ENCODE measurements at places on chromosomes 7 and 10.
A peak's percentile ranks its signal among the peaks of the same experiment; 100 is the strongest.

- DNase-seq: no peak
These were observed 143.7 kb upstream of the HABP2 start for GRCh38 chr10:113409175-113409574.

DNA sequence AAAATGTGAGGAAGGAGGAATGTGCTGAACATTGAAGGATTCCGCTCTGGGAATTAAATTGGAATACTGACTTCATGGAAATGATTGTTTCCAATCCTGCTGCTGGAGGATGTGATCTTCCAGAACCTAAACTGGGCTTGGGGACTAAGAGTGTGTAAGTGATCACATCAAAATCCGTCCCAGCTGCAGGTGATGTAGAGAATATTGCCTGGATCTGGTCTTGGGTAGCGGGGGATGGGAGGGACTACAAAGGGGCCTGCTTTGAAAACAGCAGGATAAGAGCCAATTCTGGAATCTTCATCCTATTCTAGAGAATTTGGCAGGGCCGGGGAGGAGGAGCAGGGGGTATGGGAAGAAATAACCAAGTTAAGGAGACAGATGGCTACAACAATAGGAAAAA, 552.2 kb upstream of the FZD8 start:
- DNase-seq: no peak

- DNase-seq: no peak
These were observed 10.3 kb downstream of the JAKMIP3 start for GRCh38 chr10:132075909-132076577.

DNA sequence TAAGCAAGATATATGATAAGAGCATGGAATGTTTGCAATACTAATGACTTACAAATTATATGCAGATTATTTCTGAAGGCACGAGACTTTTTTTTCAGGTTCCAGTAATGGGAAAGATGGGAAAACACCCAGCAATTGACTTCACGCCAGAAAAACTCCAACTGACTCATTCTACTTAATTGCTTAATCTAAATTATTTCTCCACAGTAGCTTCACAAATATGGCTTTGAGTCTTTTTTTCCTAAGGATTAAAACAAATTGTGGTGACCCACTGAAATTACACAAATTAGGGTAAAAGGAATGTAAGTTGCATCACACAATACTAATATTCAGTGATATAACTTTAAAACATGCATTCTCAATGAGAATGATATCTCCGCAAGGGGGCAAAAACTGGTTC, 138.7 kb downstream of the GNAI1 start:
- DNase-seq: no peak

DNA sequence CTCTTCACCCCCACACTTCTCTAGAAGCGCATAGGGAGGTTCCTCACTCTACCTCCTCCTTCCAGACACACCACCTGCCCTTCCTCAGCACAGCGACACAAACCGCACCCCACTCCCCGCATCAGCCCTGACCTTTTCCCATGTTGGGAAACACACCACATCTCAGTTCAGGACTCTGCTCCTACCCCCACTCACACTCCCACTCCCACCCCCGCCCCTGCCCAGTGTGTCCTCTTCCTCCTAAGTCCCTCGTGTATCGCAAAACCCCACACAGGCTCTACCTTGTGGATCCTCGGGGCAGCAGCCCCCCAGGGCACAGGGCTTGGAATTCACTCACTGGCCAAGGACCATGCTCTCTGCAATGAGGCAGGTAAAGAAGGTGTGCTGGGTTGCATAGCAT, 4.2 kb upstream of the AOC1 start:
- DNase-seq: no peak

DNA sequence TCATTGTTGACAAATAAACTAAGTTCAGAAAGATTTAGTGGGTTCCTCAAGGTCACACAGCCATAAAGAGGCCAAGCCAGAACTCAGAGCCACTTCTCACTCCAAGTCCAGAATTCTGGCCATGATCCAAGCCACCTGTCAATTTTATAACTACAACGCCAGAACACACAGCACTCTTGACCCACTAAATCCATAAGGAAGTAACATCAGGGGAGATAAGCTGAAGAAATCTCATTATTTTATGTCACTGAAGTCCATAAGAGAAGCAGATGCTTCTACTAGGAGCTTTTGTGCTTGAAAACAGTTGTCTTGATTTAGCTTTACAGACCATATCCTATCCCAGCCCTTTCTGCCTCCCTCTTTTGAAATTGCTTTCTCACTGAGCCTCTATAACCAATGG, 15.9 kb downstream of the ADAM12 start:
- DNase-seq: no peak

DNA sequence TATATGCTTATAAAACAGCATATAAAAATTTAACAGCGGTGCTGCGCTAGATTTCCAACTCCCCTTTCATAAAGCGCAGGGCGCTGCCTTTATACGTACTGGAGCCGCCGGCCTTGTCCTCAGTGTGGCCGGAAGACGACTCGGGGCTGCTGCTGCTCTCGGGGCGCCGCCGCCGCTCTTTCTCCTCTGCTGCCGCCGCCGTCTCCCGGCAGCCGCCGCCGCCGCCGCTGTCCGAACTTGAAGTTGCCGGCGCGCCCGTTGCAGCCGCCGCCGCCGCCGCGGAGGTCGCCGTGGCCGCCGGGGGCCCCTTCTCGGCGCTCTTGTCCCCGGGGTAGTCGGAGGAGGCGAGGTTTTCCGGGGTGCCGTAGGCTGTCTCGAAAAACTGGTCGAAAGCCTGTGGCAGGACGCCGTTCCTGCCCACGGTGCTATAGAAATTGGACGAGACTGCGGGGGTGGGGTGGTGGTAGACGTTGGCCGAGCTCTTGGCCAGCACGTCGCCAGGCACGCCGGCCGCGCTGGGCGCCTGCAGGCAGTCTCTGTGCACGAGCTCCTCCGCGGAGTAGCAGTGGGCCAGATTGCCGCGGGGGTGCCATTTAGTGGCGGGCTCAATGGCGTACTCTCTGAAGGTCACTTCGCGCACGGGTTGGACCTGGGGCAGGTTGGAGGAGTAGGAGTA, 557 bp downstream of the HOXA11 start:
- peak; percentile 75 for DNase-seq

GRCh38 chr7:123958186-123958703, 33.2 kb downstream of the SPAM1 start:
- DNase-seq: no peak

- DNase-seq: no peak
These were observed 36.9 kb downstream of the ENTPD1 start for GRCh38 chr10:95792874-95793285.

DNA sequence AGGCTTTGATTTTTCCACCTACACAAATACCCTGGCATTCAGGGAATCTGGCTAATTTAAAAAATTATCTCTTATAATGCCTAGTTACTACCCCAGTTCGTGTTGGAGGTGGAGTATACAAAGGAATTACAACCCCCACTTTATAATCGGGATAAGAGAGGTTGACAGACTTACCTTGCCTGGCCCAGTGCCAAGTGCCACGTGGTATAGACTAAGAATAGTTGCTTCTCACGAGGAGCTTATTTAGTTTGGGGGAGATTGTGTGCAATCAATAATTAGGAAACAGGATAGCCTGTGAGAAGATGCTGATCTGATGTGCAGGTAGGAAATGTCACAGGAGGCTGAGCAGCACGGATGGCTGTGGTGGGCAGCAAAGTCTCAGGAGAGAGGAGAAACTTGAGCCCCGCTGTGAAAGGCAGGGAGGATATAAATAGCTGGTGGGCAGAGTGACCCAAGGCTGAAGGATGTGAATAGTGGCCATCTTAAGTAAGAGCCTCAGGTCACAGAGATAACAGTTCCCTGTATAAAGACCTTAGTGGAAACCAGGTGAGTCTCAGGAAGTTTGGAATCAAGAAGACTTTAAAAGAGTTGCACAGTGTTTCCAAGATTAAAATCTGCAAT, 11.3 kb upstream of the ATXN7L1 start:
- DNase-seq: no peak

- DNase-seq: no peak
These were observed 2.4 kb downstream of the UBE2H start for GRCh38 chr7:129950191-129950932.

DNA sequence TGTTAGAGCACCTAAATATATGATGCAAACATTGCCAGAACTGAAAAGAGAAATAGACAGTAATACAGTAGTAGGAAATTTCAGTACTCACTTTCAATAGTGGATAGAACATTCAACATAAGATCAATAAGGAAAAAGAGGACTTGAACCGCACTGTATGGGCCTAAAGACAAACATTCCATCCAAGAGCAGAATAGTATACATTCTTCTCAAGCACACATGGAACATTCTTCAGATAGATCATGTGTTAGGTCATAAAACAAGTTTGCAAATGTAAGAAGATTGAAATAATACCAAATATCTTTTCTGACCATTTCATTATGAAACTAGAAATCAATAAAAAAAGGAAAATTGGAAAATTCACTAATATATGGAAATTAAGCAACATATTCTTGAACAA, 185.4 kb upstream of the FOXP2 start:
- no peak for DNase-seq

GRCh38 chr7:77253151-77253550, 53.5 kb upstream of the FGL2 start:
- no peak for DNase-seq

GRCh38 chr7:101113836-101114235, 13.1 kb upstream of the SERPINE1 start:
- DNase-seq: no peak

DNA sequence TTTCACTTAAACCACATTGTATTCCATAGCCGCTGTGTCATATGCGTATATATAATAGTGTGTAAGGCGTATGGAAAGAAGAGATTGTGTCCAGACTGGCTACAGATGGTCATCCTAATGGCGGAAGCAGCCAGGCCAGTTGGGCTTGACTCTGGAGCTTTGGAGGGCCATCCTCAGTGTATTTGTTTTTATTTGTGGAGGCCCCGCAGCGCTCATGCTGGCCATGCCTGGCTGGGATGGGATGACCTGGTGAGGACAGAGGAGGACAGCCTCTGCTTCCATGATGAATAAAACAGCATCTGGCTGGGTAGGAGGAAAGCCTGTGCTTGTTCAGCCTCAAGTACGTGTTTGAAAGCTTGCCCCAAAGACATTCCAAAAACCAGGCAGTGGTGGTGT, 220.3 kb downstream of the EBF3 start:
- DNase-seq: no peak

DNA sequence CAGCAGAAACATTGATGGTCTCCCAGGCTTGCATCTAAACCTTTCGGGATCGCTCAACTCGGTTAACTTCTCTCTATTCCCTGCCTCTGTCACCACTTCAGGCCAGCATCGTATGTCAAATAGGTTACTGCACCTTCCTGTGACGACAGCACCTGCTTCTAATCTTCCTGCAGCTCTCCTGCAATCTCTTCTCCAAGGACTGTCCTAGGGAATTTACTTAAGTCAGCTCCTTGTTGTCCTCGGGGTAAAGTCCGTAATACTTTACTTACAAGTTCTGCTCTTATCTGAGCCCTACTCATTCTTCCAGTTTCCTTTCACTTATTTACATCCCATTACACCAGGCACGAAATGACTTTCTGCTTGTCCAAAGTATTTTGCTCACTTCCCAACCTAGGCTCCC, 372.7 kb upstream of the AKR1E2 start:
- DNase-seq: no peak

DNA sequence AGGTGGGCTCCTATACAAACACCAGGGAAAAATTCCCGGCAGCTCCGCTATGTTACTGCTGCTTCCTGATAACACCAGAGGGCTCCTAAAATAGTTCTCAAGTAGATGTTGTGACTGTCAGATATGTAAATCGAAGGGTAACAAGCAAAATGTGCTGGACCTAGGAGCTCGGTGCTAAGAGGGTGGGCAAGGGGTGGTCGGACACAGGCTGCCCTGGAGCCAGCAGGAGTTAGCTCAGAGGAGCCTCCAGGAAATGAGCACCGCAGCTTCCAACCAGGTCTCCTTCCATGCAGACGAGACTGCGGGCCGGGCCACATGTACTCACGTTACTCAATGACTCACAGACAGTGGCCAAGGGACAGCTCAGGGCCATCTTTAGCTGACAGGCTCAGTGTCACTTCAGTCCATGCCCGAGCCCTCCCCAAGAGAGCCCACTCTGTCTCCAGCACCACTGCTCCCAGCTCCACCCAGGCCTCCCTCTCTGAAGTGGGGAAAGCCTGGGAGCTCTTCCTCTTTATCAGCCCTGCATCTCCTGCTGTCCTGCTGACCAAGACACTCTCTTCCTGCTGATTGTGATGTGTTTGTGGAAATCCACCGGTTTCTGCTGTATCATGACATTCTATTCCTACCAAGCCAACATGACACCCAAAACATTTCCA, 37.2 kb upstream of the TMEM273 start:
- DNase-seq: no peak

- no peak for DNase-seq
These were observed 59.4 kb downstream of the PLCE1 start for GRCh38 chr10:94052866-94053791.

- no peak for DNase-seq
These were observed 769.6 kb downstream of the GRID1 start for GRCh38 chr10:85597006-85597405.

DNA sequence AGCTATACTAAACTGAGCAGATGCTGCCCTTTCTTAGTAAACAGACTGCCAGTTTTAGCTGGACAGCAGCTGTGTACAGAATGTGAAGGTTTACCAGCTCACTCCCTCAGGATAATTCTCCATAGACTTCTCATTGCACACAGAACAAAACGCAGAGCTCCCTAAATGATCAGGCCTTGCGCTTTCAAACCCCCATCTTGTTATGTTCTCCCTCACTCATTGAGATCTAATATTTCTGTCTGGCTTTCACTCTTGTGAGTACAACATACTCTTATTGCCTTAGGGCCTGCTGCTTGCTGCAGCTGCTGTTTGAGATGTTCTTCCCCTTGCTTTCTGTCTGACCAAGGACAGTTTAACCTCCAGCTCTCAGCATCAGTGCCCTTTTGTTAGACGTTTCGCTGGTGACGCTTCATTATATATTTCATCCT, 17.3 kb downstream of the VWDE start:
- DNase-seq: no peak

GRCh38 chr10:131758062-131758938, 142.5 kb upstream of the PPP2R2D start:
- no peak for DNase-seq

GRCh38 chr7:27434756-27435400, 192.3 kb downstream of the EVX1 start:
- no peak for DNase-seq

DNA sequence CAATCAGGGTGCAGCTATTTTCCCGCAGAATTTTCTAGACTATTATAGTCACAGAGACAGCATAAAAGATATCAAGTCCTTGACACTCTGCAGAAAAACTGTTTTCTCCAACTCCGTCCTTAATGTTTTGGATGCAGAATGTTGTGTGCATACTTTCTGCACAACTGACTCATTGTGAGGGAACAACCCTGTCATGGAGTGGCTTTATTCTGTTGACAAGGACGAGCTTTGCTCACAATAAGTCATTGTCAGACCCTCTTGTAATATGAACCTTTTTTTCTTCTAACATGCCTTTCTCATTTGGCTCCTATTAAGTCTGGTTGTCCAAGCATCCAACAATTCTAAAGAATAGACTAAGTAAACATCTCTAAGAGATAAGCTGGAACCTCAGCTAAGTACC, 17.3 kb downstream of the ABCB4 start:
- no peak for DNase-seq

All from SW480 (cell line).